ENCODE measurements at places on chromosomes 2 and 18. TPM values are rescaled to one million over a fixed set of nuclear protein-coding genes. Genes with fewer than 3 reads are reported as not detected.

FTCDNL1 gene
- total RNA-seq, result 6.2 TPM

ASB18 gene
- not detected for total RNA-seq

GRCh38 chr2:3420769-3421397, 41.4 kb downstream of the TRAPPC12 start:
- H3K4me3 ChIP-seq, result no peak overlapping the region
- no peak overlapping the region for H3K27ac ChIP-seq
- no peaks in the 10 kb centered on the region for H3K4me1 ChIP-seq
- H3K27me3 ChIP-seq, result no peaks in the 10 kb centered on the region

GRCh38 chr2:166609183-166609959, 115.3 kb upstream of the SCN7A start:
- DNase-seq, result no peak
- no peaks in the 10 kb centered on the region for H3K36me3 ChIP-seq
- no peaks in the 10 kb centered on the region for H3K4me1 ChIP-seq

GRCh38 chr2:164735309-164735919, 106.2 kb downstream of the COBLL1 start:
- H3K27me3 ChIP-seq, result no peaks in the 10 kb centered on the region
- peaks cover 20% of the 10 kb centered on the region for H3K4me1 ChIP-seq
- no peak for DNase-seq
- peak overlapping the region; percentile 72 for H3K27ac ChIP-seq
- no peaks in the 10 kb centered on the region for H3K36me3 ChIP-seq
- no peak overlapping the region for H3K4me3 ChIP-seq

DNA sequence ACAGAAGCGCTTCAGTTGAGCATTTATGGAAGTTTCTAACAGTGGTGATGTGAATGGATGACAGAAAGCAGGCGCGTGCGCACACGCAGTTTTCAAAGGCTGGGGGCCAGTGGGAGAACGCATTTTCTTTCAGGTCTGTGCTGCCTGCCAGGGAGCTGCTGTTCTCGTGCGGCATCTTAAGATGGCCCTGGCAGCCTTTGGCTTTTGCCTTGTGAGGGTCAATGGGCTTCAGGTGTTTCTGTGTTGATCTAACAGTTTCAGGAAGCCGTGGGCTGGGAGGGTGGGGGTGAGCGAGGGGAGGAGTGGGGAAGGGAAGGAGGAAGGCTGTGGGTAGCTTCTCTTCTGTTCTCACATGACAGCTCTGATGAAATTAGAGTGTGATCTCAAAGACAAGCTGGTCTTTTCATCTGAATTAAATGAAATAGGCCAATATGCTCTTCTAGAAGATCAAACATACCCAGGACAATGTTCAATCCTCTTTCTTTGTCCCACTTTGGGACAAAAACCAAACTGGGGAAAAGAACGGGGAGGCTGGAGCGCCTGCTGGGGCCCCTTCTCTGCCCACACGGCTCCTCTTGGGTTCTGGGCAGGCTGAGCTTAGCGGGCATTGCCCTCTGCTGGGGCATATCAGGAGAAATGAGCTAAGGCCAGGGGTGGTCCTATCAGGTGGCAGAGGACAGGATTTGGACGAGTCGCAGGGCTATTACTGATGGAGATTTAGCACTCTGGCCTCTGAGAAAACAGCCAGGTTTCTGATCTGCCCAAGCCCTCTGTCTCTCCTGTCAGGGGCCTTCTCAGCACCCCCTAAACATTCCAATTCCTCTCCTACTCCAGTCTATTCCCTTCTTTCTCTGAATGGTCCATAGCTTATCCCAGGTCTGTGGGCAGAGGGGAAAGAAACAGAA, 126.2 kb upstream of the LGALSL start:
- no peak overlapping the region for H3K27ac ChIP-seq
- peaks cover 4% of the 10 kb centered on the region for H3K4me1 ChIP-seq
- DNase-seq, result no peak
- H3K27me3 ChIP-seq, result no peaks in the 10 kb centered on the region
- H3K36me3 ChIP-seq, result no peaks in the 10 kb centered on the region

All from thyroid gland (tissue), 4 donors.